ENCODE measurements at places on chromosomes 6 and 20. TPM values are rescaled to one million over a fixed set of nuclear protein-coding genes. Genes with fewer than 3 reads are reported as not detected.
A peak's percentile ranks its signal among the peaks of the same experiment; 100 is the strongest.

The MYH7B gene
- not detected for total RNA-seq

The PTPRT gene
- not detected for total RNA-seq

DNA sequence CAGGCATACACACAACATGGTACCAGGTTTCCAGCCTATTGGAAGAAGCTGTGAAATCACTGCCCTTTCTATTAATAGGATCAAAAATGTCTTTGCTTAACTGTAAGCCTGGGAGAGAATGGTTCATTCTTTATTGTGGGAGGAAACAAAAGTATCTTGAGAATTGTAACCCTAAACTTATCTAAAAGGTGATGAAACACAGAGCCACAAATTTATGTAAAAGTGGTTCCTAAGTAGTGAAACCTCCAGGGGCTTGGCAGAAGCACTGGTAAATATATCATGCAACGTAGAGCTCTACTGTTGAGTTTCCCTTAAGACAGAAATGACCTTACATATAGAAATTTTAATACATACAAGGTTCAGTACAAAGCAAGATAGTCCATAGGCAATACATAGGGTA is 17.2 kb upstream of the NOX3 start:
- DNase-seq: no peak

DNA sequence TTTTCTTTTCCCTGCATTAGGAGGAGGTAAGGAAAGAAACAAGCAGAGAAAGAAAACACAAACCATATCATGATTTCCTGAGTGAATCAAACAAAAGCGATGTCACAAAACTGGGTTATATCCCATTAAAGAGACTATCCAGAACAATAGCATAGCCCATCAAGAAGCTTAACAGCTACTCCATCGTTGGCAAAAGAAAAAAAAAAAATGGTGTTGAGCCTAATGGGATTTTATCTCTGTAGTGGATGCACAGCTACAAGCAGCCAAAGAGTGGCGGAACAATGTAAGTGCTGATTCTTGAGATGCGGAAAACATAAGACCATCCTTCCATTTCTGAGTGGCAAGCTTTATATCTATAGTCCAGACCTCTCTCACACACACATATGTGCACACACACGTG is 106.2 kb upstream of the NRSN1 start:
- DNase-seq: no peak

- no peak for DNase-seq
Observed at GRCh38 chr20:64164123-64164836, at the start of gene MYT1. TSS of gene MYT1 (plus strand) at chr20:64164452. CDS start at chr20:64198862, 34,410 bp downstream.

DNA sequence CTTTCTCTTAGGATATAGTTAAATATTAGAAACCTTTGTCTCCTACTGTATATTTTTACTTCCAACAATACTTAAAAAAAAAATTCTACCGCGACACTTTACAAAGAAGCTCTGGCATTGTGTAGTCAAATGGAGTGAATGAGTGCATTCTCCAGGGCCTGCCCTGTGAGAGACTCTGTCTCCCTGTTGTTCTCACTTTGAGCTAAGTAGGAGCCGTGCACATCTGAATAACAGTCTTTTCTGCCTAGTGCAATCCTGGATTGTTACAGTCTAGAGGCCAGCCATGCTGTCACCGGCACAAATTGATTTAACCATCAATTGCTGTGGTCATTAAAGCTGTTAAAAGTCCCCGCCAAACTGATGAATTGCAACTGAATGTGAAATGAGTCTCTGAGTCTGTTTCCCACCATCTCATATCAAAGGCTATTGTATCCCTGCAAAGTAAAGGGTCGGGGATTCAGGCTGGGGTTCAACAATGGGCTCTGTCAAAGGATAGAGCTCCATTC is 156.0 kb downstream of the RFPL4B start:
- DNase-seq: no peak

- DNase-seq: no peak
Observed at GRCh38 chr20:45841407-45842129, 8.0 kb downstream of the SNX21 start.

DNA sequence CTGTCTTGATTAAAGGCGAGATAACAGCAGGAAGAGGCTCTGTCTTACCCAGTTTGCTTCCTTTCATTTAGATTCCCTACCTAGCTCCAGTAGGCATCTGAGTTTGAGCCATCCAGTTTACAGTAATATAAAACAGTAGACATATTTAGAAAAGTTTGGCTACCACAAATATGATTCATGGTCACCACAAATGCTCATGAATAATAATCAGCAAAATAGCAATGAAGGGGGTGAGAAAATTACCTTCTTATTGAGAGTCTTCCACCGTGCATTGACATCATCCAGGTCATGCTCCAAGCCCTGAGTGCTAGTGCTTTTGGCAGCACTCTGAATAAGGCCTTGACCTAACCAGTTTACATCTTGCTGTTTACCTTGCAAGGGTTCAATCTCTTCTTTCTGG is 106.2 kb downstream of the DST start:
- no peak for DNase-seq

DNA sequence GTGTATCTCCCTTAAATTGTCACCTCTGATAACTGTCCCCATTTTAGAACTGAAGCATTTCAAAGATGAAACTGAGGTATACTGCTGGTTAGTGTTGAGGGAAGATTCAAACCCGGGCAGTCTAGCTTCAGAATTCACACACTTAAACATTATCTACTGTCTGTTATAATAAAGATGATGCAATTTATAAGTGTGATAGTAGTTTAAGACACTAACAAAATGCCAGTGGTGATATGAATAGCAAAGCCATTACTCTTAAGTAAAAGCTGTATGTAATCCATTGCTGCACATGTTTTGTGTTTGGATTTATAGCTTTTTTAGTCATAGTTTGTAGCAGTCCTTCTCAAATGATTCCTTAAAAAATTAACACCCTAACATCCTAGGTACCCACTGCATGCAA is 19.8 kb downstream of the USP45 start:
- no peak for DNase-seq

DNA sequence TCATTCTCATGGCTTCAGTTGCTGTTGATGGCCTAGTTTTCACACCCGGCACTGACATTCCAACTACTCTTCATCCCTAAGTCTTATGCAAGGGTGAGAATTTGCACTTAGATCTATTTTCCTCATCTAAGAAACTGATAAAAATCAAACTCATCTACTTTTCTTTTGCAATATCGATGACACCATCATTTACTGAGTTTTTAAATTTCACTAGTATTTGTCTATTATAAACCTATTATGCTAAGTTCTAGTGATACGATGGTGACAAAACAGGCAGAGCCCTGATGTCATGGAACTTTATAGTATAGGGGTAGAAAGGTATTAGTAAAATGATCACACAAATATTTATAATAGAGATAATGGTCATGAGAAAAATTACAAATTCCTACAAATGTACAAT is 167.9 kb upstream of the CITED2 start:
- no peak for DNase-seq

The PPIL6 gene
- total RNA-seq: 3.8 TPM

The ABHD16B gene
- not detected for total RNA-seq

DNA sequence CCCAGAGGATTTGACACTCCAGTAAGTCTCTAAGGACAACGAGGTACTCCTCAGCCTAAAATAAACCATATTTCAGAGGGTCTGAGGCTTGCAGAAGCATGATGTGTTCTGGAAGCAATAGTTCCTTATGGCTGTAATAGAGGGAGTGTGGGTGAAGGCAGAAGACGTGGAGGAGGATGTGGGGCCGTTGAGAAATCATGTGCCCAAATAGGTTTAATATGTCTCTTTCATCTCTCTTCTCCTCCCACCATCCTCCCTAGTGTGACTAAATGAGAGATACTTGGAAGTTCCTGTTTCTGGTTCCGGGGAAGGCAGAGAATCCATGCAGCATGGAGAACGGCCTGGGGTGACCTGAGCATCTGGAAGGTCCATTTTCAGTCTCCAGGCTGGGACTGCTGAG is 174.0 kb upstream of the RSPO3 start:
- no peak for DNase-seq

DNA sequence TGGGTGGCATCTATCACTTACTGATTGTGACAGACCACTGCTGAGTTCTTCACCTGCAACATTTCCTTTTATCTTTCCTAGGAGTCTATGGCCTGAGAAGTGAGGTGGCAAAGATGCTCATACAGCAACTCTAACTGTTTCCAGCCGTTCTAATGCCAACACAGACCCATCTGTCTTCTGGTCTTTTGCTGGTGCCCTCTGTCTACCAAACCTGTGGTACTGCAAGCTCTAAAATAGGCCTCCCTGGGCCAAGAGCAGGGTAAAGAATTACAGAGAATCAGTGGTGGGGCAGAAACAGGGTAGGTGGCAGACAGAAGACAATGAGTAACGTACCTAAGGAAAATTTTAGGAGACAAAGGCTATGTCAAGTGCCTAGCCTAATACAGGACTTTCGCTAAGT is 611.0 kb upstream of the FLRT3 start:
- DNase-seq: no peak

- DNase-seq: no peak
Observed at GRCh38 chr6:108524528-108525248, 36.0 kb upstream of the FOXO3 start.

The RAMACL gene
- 0.34 TPM for total RNA-seq

- no peak for DNase-seq
Observed at GRCh38 chr6:13417431-13417830, 70.0 kb downstream of the GFOD1 start.

GRCh38 chr6:104365451-104366234 is 494.1 kb downstream of the HACE1 start:
- no peak for DNase-seq

The LINC00237 gene
- total RNA-seq: not detected

- DNase-seq: peak; percentile 21
Observed at GRCh38 chr20:31710423-31711108, 12.1 kb downstream of the BCL2L1 start.

The DEFB132 gene
- not detected for total RNA-seq

All from Daoy (cell line).